NB4 (cell line): ENCODE measurements at places on chromosomes 3 and 15.
A peak's percentile ranks its signal among the peaks of the same experiment; 100 is the strongest.

- no peak for DNase-seq
These were observed 3.0 kb downstream of the CXCR6 start for GRCh38 chr3:45946307-45946706.

GRCh38 chr15:76730262-76730661, 174.9 kb downstream of the SCAPER start:
- no peak for DNase-seq

DNA sequence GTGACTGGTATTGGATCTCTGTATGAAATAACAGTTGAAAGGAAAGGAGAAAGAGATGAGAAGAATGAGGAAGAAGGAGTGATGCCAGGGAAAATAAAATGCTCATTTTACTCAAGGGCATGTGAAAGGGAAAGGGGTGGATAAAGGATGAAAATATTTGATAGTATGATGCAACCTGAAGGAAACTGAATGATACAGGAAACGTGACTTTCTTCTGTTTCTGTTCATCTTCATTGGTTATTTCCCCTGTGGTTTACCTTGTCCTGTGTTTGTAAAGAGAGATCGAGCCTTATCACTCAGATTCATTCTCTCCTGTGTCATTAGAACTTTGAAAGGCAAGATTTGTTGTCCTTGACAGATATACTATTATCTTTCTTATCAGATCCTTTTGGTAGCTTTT, 243.6 kb upstream of the SLITRK3 start:
- no peak for DNase-seq

- peak; percentile 15 for DNase-seq
These were observed 210.3 kb upstream of the CGNL1 start for GRCh38 chr15:57165992-57166391.

DNA sequence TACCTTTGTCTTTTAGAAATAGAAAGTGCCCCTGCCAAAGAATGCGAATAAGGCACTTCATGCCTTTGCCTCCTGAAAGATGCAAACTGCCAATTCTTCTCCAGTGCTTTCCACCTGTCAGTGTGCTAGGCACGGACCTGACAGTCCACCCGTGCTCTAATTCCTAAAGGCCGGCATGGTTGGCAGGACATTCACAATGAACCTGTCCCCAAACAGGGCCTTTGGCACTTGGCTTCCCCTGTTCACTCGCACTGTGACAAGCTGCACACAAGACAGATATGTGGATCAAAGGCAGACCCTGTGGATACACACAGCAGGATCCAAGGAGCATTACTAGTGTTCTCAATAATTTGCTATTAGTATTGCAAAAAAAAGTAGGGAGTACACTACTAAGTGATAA, 505.7 kb upstream of the AGTR1 start:
- DNase-seq: no peak

DNA sequence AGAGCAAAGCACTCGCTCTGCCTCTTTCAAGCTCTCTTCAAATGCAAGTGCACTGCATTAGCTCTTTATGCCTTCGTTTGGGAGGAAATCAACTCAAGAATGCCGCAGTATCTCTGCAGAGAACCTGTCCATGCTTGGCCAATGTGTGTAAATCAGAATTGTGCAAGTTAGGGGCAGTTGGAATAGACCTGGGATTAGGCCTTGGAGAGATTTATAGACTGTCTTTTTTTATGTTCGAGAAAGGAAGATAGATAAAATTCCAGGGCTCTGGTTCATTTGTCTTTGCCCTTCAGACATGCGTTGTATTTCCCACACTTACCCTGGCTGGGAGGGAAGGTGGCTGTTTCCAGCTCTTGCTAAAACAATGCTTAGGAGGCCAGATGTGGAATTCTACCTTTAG, 163.7 kb downstream of the MOBP start:
- no peak for DNase-seq

- DNase-seq: no peak
These were observed 82.4 kb downstream of the FBXL22 start for GRCh38 chr15:63679588-63679987.

DNA sequence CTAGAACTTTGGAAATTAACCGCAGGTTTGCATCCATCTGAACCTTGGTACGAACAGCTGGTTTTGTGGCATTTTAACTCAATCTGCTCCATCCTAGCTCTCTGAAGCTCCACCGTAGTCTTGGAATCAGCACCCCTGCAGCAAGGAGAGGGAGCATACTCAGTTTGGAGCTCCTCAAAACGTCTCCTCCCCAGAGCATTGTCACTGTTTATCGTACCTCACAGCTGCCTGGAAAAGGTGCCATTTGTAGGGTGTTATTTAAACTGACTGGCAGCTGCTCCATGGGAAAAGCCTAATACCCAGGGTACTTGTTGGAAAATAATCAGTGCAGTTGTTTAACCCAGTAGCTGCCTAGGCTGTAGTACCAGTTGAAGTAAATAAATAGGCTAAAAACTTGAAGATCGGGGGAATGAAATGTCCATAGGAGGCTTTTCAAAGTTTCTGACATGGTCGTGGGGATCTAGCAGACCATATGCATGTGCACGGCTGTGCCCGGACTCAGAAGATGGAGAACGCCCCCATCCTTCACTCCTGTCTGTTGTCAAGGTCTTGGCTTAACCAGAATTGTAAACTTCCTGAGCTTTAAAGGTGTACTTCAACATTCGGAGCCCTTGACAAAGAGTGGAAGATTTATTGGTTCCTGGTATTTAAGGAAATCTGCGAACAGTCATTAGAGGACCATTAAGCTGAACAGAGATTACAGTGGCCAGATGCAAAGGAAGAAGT, 43.9 kb downstream of the GHSR start:
- DNase-seq: no peak

- DNase-seq: no peak
These were observed 1.4 kb upstream of the ACP3 start for GRCh38 chr3:132315851-132316250.

- DNase-seq: no peak
These were observed 153.0 kb upstream of the SMAD3 start for GRCh38 chr15:66912441-66912840.

DNA sequence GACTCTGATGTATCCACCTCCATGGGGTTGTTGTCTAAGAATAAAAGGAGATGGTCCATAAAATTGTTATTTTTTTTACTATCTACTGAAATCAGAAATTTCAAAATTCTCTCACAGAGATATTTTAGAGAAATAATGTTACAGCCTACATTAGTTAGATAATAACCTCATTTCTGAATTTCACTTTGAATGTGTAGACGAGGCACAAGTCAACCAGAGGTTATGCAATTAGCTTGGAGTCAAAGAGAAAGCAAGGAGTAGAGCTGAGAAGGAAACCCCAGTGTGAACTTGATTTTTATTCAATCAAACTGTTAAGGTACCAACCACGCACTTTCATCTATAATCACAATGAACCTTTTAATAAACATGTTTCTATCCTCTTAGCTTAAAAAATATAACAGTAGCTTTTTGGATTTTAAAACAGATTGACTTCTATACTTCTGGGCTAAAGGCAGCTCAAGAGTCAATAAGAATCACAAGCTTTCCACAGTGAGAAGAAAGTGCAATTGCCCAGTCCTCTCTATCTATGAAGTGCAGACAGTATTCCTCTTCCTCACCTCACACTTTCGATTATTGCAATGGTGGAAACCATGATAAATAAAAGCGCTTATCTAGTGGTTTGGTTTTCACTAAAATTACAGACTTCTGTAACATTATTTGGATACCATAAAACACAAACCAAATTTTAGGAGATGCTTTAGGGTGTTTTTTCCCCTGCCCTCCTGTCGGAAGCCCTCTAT, 403.2 kb downstream of the ZBTB20 start:
- DNase-seq: no peak

GRCh38 chr15:82709081-82709420, 624 bp downstream of the AP3B2 start:
- peak; percentile 75 for DNase-seq

DNA sequence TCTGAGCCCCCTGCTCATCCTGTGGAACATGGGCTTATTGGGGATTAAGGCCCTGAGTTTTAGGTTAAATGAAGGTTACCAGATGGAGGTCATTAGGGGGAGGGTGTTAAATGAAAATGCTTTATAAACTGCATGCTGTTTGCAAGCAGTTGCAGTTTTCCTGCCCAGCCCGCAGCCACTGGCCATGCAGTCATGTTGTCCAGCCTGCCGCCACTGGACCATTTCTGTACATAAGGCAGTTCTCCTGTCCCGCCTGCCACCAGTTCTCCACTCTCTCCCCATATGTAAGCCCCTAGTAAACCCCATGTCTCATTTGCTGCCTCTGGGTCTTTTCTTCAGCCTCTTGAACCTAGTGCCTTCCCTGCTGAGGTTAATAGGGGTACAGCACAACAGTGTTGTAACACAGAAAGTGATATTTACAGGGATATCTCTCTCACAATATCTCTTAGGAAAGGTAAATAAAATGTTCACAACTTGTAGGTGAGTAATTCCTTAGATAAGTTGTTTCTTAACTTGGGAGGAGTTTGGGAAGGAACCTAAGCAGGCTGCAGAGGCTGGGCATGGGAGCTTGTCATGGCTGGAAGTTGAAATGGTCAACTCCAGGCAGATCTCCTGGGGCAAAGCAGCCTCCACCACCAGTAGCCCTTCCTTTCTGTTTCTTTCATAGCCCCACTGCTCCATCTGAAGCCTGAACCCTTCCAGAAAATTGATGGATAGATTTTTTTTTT, 148.2 kb downstream of the CMSS1 start:
- DNase-seq: no peak

- DNase-seq: no peak
These were observed 155.2 kb downstream of the XXYLT1 start for GRCh38 chr3:195115600-195116406.

DNA sequence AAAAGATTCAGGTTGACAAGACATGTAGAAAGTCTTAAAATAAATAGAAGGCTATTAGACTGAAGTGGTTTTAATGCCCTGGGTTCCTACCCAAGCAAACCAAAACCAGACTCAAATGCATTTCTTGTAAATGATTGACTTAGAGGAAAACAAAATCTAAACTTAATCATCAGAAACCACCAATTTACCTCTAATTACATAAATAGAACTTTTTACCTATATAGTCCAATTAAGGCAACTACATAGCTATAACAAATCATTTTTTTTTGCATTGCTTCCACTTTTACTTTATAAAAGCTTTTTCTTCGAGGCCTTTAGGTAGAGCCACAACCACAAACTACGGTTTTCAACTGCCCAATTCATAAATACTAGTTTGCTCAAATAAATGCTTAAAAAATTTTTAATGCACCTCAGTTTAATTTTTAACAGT, 231.3 kb upstream of the ARHGEF26 start:
- DNase-seq: no peak

DNA sequence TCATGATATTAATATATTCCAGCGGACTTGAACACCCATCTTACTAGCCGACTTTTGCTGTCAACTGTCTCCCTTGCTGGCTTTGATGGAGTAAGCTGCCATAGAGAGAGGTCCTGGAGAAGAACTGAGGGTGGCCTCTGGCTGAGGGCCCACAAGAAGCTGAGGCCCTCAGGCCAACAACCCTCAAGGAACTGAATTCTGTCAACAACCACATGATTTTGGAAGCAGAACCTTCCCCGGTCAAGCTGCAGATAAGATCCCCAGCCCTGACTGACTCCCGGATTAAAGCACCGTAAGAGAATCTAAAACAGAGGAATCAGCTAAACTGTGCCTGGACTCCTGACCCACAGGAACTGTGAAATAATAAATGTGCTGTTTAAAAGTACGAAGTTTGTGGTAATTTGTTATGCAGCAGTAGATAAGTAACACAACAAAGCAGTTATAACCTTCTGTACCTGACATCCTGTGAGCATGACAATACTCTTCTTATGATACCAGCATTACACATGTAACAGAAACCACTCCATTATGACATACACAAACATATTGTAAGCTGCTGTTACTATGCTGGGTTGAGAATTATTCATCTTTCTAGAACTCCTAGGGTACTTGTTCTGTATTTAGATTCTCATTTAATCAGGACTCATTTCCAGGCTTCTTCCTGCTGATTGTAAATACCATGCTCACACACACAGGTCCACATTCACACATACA, 66.2 kb downstream of the HES1 start:
- DNase-seq: no peak

GRCh38 chr15:42507514-42507913, 12.1 kb downstream of the SNAP23 start:
- DNase-seq: no peak

DNA sequence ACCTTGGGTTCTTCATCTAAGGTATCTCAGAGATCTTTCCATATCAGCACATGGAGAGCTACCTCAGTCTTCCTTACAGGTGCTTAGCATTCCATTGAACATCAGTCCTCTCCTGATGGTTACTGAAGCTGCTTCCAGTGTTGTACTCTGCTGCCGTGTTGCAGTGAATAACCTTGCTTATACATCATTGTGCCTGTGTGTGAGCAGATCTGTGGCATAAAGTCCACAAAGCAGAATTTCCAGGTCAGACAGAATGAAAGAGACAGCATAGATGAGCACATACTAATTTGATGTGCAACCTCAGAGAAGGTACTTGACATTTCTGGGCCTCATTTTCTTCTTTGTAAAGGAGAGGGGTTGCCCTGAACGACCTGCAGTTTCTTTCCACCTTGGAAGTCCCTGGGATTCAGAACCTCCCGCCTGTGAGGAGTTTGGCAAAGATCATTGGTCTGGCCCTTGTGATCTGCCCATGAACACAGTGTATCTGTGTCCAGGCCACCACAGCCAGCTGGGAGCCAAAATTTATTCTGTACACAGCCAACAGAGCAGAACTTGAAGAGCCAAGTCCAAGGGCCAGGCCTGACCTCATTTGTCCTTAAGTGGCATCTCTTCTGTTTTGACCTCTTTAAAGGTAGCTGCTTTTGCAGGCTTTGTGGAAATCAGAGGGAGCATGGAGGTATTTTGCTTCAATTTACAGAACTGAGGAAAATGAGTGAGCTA, 57.2 kb upstream of the SLC7A14 start:
- no peak for DNase-seq

DNA sequence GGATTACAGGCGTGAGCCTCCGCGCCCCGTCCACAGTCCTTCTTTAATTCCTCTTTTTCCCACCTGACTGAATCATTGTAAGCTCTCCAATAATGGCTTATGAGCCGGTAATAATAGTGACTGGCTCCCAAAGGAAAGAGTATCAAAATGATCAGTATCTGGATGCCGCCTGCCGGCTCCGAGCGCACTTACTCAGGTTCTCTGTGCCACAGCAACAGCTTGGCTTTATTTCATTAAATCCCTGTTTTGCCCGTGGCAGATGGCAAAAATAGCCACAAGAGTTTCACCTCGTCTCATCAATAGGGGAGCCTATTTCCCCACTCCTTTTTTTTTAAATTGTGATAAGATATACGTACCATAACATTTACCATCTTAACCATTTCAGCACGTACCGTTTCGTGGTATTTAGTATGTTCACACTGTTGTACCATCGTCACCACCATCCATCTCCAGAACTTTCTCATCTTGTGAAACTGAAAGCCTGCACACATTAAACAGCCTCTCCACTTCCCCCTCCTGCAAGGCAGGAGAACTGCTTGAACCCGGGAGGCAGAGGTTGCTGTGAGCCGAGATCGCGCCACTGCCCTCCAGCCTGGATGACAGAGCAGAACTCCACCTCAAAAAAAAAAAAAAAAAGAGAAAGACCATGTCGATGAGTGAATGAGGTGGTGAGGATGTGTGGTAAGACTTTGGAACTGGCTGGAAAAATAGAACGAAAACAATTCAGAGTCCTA, 80.7 kb upstream of the DLG1 start:
- peak; percentile 21 for DNase-seq
